ENCODE measurements at places on chromosomes 16 and 17. TPM values are rescaled to one million over a fixed set of nuclear protein-coding genes. Genes with fewer than 3 reads are reported as not detected.

Gene RNU2-1
- total RNA-seq, result not detected

Gene CRHR1
- total RNA-seq, result not detected

Gene DPEP2
- not detected for total RNA-seq

Gene SULT1A4
- total RNA-seq, result 8.2 TPM

Gene TPSG1
- not detected for total RNA-seq

Gene ZNF821
- total RNA-seq, result 5.2 TPM

Gene ITGB4
- total RNA-seq, result 14.2 TPM
